ENCODE measurements at places on chromosomes 16 and 17.

DNA sequence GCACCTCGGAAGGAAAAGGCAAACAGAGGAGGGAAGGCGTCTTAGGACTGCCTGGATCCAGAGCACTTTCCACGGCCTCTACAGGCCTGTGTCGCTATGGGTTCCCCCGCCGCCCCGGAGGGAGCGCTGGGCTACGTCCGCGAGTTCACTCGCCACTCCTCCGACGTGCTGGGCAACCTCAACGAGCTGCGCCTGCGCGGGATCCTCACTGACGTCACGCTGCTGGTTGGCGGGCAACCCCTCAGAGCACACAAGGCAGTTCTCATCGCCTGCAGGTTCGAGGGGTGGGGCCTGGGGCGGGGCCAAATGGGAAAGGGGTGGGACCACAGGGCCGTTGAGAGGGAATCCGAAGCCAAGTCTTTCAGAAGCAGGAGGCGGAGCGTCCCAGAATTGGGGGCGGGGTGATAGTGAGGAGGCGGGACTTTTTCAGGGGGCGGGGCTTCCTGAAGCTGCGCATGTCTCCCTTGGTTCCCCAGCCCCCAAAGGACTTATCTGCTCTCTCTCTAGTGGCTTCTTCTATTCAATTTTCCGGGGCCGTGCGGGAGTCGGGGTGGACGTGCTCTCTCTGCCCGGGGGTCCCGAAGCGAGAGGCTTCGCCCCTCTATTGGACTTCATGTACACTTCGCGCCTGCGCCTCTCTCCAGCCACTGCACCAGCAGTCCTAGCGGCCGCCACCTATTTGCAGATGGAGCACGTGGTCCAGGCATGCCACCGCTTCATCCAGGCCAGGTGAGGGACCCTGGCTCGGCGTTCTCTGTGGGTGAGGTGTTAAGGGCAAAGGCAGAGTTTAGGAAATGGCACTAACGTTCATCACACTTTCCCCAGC, 939 bp downstream of the BCL6B start:
- DNase-seq: peak; percentile 97

- no peak for DNase-seq
Measured at GRCh38 chr16:11389083-11389482, 43.8 kb downstream of the RMI2 start.

DNA sequence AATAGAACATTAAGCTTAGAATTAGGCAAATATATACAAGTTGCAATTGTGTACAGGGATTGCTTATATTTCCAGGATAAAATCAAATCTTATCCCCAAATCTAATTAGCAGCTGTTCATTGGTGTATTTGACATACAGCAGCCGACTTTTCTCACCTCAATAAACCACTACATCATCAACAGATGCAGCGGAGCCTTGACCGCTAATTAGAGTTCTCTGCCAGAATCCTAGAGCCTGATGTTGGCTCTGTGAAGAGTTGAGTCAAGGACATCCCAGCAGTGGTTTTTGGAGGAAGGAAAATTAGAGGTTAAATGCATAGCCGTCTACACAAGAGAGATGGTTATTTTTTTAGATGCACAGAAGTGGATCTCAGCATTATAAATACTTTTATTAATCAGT, 221.9 kb upstream of the CACNG5 start:
- DNase-seq: no peak

GRCh38 chr17:4908711-4909496, 6.0 kb upstream of the CHRNE start:
- DNase-seq: peak; percentile 84

GRCh38 chr17:56640116-56640515, 46.6 kb downstream of the NOG start:
- no peak for DNase-seq

- peak; percentile 43 for DNase-seq
Measured at GRCh38 chr17:17146786-17147406, 59.2 kb downstream of the PLD6 start.

DNA sequence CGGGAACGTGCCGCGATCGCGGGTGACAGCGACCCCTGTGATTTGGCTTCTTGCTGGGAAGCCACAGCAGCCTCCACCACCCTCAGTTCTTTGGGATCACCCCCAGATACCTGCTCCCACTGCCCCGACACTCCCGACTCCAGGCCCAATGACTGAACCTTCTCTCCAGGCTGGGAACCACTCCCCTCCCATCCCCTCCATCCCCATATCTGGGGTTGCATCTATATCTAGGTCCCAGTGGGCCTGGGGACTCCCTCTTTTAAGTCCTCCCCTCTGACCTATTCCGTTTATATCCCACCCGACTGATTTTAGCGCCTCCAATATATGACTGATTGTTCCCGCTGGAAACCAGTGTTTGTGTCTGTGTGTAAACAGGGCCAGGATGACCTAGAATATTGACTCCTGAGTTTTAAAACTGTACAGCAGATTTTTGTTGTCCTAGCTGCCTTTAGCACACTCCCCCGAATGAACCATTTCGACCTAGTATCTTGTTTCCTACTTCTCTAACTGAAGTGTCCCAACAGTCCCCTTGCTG, 667 bp downstream of the PSMD3 start:
- DNase-seq: no peak

Measured in activated CD4-positive, alpha-beta T cell treated with anti-CD3 and anti-CD28 coated beads for 48 hours (primary cell).